GM23248 (cell line): ENCODE measurements at places on chromosomes 2 and 18. TPM values are rescaled to one million over a fixed set of nuclear protein-coding genes. Genes with fewer than 3 reads are reported as not detected.

The ICOS gene
- total RNA-seq = not detected in 2 replicates

The FLACC1 gene
- 0.38 and 2.3 TPM in 2 replicates for total RNA-seq

GRCh38 chr2:240778426-240778825 lies 41.6 kb downstream of the KIF1A start:
- no peaks in the 10 kb centered on the region for H3K36me3 ChIP-seq
- H3K27me3 ChIP-seq = peaks cover 16% of the 10 kb centered on the region
- DNase-seq = no peak
- no peak overlapping the region for H3K27ac ChIP-seq

The GALNT5 gene
- total RNA-seq = 114 and 117 TPM in 2 replicates

DNA sequence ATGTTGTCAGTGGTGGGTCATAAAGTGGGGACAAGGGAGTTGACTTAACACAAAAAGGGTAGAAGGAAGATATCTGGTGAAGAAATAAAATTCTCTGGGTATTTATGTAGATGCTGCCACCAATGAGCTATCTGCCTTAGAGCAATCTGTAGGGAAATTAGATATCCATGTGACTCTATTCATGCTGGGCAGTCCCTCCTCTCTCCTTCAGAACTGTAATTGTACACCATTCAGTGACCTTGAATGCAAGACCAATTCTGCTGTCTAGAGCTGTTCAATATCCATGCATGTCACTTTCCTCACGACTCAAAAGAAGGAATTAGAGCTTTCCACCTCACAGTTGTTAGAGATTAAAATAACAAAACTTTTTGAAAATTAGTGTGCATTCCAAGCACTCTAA lies 28.6 kb upstream of the TDRD15 start:
- no peaks in the 10 kb centered on the region for H3K27me3 ChIP-seq
- no peak overlapping the region for H3K4me3 ChIP-seq
- H3K27ac ChIP-seq = no peak overlapping the region
- no peak for DNase-seq
- no peaks in the 10 kb centered on the region for H3K36me3 ChIP-seq

GRCh38 chr2:123165616-123166015 lies 859.5 kb upstream of the CNTNAP5 start:
- H3K36me3 ChIP-seq = no peaks in the 10 kb centered on the region
- no peak for DNase-seq
- no peak overlapping the region for H3K4me3 ChIP-seq
- H3K27me3 ChIP-seq = no peaks in the 10 kb centered on the region

- no peaks in the 10 kb centered on the region for H3K36me3 ChIP-seq
- no peak overlapping the region for H3K27ac ChIP-seq
- no peak overlapping the region for H3K4me3 ChIP-seq
- H3K27me3 ChIP-seq = no peaks in the 10 kb centered on the region
- DNase-seq = no peak
Measured at GRCh38 chr2:190478572-190479195, 55.8 kb downstream of the NEMP2 start.

The SLC11A1 gene
- not detected in 2 replicates for total RNA-seq

The EPG5 gene
- 77.7 and 77.9 TPM in 2 replicates for total RNA-seq

- H3K36me3 ChIP-seq = no peaks in the 10 kb centered on the region
- DNase-seq = no peak
- no peak overlapping the region for H3K4me3 ChIP-seq
- peaks cover 4% of the 10 kb centered on the region for H3K4me1 ChIP-seq
- H3K27me3 ChIP-seq = no peaks in the 10 kb centered on the region
Measured at GRCh38 chr2:188878716-188879115, 95.5 kb upstream of the COL3A1 start.

GRCh38 chr2:46363535-46364170 lies 66.4 kb downstream of the EPAS1 start:
- H3K4me3 ChIP-seq = no peak overlapping the region
- peaks cover 2% of the 10 kb centered on the region; the same call in 1 of the 2 replicates for H3K36me3 ChIP-seq
- peaks cover 7% of the 10 kb centered on the region; the same call in 1 of the 2 replicates for H3K4me1 ChIP-seq
- H3K27ac ChIP-seq = no peak overlapping the region
